ENCODE measurements at places on chromosomes 1 and 21. TPM values are rescaled to one million over a fixed set of nuclear protein-coding genes. Genes with fewer than 3 reads are reported as not detected.

The IQCC gene
- total RNA-seq: 1.7 TPM

The CNKSR1 gene
- total RNA-seq: 0.19 TPM

The S100A6 gene
- total RNA-seq: 730 TPM

The S100A5 gene
- not detected for total RNA-seq

The NMNAT2 gene
- 10.4 TPM for total RNA-seq

The CA14 gene
- not detected for total RNA-seq

The ABCA4 gene
- total RNA-seq: 2.5 TPM
